ENCODE measurements at places on chromosomes 7 and 10. TPM values are rescaled to one million over a fixed set of nuclear protein-coding genes. Genes with fewer than 3 reads are reported as not detected.

Gene NEBL
- total RNA-seq = 38.3 TPM

Gene BUD31
- 99.3 TPM for total RNA-seq

Gene INA
- 0.07 TPM for total RNA-seq

Gene UCN3
- not detected for total RNA-seq

Gene SHLD2
- total RNA-seq = 25.3 TPM

Gene PDCD4
- 246 TPM for total RNA-seq

Gene ADRA2A
- not detected for total RNA-seq

Gene GIMAP8
- total RNA-seq = not detected

Gene MKRN1
- 89.5 TPM for total RNA-seq

Gene PPP1R3C
- 20.8 TPM for total RNA-seq

Gene DMBT1
- total RNA-seq = not detected

Gene CD36
- 1.0 TPM for total RNA-seq

Gene IPMK
- total RNA-seq = 9.2 TPM

Gene CRHR2
- not detected for total RNA-seq

Gene STEAP4
- 2.4 TPM for total RNA-seq

Gene MYH16
- total RNA-seq = 0.36 TPM

Gene HOXA9
- total RNA-seq = not detected

Gene OLAH
- total RNA-seq = 15.0 TPM

Gene TAS2R4
- total RNA-seq = 1.0 TPM

Gene LSM5
- total RNA-seq = 12.0 TPM

Gene ANK3
- 40.4 TPM for total RNA-seq

Gene SFRP4
- not detected for total RNA-seq

Gene STK31
- total RNA-seq = 0.07 TPM

Gene TFEC
- total RNA-seq = under 0.01 TPM

Gene LIPJ
- under 0.01 TPM for total RNA-seq

Gene CYP2C18
- total RNA-seq = 0.34 TPM

Gene ARPC1B
- 362 TPM for total RNA-seq

Gene FRAT1
- total RNA-seq = 0.68 TPM

Gene MEIG1
- total RNA-seq = not detected

Gene EMX2
- not detected for total RNA-seq

Gene EEPD1
- 2.1 TPM for total RNA-seq

Gene GPR22
- total RNA-seq = not detected

Gene ARID5B
- total RNA-seq = 10.3 TPM

Gene SNX13
- 43.1 TPM for total RNA-seq

Gene FZD8
- 4.2 TPM for total RNA-seq

Gene GRID2IP
- 0.14 TPM for total RNA-seq

Gene TEX36
- total RNA-seq = not detected

Gene ICA1
- total RNA-seq = 10.6 TPM

Gene PAPOLB
- under 0.01 TPM for total RNA-seq

Measured in nasal cavity respiratory epithelium epithelial cell of viscerocranial mucosa (primary cell).